GM12892 (cell line): ENCODE measurements at places on chromosomes 4 and X.

DNA sequence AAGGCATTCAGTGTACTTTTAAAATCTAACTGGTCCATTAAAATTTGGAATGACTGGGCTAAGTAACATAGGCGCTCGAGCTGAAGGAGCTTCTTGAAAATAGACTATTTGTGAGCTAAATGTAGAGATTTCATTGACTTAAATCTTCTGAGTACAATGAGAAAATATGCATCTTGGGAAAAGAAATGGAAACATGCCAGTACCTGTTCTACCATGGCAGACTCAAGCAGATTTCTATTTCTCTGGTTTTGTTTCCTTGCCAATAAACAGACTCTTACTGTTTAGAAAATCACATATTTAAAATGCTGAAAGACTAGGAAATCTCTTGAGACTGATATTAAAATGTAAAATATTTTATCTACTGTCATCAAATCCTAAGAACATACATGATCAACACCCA is 678.1 kb downstream of the FAT4 start:
- no peak for DNase-seq

DNA sequence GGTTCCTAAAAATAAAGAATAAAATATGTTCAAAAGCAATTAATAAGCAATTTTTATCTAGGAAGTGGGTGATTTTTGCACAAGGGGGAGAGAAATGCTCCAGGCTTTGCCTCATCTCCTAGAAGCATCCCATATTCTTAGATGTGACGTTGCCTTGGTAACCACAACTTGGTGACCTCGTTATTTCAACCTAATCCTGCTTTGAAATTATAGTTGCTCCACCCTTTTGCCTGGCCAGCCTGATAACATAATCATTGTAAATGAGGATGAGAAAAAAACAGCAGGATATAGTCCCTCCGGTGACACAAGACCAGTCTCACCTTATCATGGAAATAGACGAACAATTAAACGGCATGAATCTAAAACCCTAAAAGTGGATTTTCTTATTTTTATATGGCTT is 194.4 kb downstream of the QDPR start:
- DNase-seq, result no peak

DNA sequence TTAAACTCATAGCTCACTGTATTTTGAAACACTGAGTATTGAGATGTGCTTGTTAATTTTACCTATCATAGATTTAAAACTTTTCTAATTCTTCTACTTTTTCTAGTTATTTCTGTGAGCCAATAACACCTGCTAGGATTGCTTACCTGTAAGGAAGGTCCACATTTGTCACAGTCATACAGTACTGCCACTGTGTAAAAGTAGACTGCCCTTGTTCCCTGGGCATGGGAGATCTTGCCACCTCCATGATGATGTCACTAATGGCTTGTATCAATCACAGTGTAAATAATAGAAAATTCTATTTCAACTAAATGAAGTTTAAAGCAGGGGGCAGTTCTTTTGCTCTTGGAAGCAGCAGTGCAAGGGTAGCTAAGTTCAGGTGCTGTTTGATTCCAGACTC is 35.9 kb downstream of the GK start:
- no peak for DNase-seq

- DNase-seq, result no peak
Observed at GRCh38 chrX:110989447-110989846, 106.5 kb upstream of the PAK3 start.
